ENCODE measurements at places on chromosomes 3 and 15.

DNA sequence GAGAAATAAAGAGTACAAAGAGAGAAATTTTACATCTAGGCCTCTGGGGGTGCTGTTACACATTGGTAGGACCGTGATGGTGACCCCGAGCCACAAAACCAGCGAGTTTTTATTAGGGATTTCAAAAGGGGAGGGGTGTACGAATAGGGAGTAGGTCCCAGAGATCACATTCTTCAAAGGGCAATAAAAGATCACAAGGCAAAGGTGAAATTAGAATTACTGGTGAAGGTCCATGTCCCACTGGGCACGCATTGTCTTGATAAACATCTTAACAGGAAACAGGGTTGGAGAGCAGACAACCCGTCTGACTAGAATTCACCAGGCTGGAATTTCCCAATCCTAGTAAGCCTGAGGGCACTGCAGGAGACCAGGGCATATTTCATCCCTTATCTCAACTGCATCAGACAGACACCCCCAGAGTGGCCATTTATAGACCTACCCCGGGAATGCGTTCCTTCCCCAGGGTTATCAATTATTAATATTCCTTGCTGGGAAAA lies 4.3 kb downstream of the IRAK2 start:
- no peak for DNase-seq

DNA sequence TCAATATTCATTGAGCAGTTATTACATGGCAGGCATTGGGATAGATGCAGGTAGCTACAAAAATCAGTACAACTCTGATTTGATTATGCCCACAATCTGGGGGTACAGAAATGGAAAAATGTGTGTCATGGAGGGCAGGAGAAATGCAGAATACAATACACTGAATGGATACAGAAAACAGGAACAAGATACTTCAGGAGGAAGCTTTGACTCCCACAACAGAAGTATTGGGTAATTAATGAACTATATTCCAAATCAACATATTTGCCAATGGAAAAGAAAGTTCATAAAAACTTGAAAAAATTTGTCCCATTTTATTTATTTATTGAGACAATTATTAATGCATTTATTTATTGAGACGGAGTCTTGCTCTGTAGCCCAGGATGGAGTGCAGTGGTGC lies 207.0 kb downstream of the SUCLG2 start:
- DNase-seq: no peak

DNA sequence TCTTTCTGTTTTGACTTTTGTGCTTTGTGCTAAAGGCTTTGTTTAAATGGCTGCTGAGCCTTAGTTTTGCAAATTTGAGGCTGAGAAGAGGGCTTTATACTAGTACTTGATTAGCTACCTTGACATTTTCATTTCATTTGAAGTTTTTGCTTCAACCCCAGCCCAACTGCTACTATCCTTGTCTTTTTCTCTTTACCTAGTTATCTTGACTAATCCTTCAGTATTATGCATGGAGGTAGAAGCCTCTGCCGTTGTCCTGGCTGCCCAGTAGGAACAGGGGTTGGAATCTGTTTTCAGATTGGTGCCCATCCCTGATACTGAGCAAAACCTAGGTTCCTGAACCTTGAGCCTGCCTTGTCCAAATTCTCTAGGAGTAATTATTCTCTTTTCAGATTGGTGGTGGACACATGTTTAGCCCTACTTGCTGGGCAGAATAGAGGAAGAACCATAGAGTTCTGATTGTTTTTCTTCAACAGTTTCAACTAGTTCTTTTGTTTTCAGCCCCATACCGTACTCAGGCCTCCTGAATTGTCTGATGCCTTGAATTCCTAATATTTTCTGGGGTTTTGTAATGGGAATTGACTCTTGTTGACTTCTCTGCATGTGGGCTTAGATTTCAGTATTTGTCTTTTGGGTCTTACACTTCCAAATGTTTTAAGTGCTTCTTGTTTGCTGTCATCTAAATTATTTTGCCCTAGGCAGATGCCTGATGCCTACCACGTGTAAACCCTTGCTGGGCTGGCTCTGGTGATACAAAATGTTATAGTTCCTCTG lies 143.2 kb downstream of the DOCK3 start:
- no peak for DNase-seq

DNA sequence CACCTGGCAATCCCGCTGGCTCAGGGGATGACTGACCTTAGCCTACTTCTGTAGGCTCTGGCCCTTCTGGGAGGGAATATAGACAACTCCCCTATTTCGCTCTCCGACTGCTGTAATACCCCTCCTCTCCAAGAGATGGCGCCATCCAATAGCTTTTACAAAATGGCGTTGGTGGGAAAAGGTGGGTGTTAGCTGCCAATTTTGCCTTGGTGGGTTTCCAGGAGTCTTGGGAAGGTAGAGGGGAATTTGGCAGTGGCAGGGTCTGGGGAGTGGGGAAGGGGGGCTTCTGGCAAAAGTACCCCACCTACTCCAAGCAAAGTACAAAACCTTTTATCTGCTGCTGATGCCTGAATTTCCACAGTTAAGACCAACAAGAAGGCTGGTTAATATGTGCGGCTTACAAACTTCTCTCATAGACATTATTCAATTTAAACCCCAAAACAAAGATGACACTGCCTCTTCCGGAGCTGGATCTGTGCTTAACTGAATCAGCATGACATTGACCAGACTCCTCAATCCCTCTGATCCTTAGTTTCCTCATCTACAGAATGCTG lies 62.1 kb downstream of the RASGRF1 start:
- DNase-seq: no peak

DNA sequence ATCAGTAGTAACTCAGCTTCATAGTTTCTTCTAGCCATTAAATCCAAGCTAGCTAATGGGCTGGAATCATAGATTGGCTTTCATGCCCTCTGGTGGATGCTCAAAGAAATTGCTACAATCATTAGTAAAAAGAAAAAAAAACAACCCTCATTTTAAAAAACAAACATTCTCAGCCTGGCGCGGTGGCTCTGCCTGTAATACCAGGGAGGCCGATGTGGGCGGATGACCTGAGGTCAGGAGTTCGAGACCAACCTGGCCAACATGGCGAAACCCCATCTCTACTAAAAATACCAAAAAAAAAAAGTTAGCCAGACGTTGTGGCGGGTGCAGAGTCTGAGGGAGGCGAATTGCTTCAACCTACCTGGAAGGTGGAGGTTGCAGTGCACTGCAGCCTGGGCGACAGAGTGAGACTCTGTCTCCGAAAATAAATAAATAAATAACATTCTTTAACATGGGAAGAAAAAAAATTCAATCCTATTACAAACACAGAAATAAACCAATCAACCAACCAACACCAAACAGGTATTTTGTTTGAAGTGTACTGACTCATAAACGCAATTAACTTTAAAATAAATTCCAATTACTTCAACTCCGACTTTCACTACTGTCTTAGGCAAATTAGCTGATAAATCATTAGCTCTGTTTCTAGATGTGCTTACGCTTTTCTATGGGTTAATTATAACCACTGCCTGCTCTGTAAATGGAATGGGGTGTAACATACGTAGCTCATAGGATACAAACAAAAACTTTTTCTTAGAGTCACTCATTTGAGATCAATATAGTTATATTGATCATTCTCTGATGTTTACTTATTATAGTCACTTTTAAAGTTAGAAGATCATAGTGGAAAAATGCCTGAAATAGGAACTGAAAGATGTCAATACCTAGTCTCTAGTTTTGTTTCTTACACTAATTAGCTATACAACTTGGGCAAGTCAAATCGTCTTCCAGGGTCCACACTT lies 24.9 kb downstream of the TMEM207 start:
- peak; percentile 72 for DNase-seq
